Inflammatory macrophage treated with lipopolysaccharide for 1 hour (primary cell): ENCODE measurements at places on chromosomes 6 and 20.

DNA sequence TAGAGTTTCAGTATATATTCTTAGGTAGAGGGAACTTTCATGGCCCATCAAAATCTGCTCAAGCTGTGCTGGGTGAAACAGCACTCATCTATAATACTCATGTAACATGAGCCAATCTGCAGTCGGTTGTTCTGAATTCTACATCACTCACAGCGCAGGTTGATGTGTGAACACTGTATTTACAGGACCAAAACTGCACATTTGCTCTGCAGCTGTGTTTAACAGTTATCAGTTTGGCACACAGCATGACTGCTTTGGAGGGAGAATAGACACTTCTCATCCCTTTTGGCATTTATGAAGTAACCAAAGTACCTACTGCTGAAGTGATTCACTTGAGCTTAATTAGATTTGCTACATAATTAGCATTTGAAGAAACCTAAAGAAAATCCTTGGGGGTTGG, 225.1 kb downstream of the BCKDHB start:
- DNase-seq: no peak

DNA sequence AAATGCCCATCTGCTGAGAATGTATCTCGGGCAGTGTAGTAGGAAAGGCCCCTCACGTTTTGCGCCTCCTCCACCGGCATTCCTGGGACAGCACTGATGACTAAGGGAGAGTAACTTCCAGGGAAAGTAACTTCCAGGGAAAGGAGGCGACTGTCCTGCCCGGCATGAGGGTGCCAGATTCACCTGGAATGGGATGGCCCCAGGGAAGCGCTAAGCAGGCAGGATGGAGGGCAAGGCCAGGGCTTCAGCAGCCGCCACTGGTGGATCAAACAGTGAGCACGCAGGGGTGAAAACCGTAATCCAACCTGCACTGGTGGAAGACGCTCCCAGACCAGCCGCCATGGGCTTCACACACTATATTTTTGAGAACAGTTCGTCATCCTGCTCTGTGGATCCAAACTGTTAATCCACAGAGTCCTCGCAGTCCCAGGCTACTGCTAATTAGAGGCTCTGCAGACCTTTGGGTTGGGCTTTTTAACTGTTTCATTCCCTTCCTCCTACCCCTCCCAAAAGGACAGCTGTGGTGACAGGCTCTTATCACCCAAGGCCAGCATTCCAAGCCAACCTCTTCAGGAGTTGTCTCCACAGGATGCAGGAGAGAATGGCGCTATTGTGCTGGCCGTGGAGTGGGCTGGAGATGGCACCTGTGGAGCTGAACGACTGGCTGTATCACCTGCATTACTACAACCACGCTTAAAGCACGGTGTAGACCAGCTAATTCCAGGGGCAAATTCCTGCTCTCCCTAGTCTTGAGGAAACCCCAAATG, 178.9 kb downstream of the DLL1 start:
- no peak for DNase-seq

DNA sequence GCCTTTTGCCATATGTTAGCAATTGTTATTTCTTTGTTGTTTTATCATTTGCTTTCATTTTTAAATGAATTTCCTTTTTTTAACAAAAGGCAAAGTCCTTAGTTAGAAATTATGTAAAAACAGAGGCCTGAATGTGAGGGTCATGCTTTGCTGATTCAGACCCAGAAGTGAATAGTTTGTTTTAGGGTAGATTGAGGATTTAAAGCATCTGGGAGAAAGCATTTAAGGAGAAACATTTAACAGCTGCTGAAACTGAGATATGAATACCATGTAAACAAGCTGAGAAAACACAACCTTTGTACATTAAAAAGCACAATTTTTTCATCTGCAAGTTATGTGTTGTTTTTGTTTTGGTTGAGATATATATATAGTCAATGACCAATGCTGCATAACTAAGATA, 8.0 kb downstream of the HTR1B start:
- DNase-seq: no peak

GRCh38 chr6:89057759-89058158, 22.8 kb upstream of the PNRC1 start:
- no peak for DNase-seq

DNA sequence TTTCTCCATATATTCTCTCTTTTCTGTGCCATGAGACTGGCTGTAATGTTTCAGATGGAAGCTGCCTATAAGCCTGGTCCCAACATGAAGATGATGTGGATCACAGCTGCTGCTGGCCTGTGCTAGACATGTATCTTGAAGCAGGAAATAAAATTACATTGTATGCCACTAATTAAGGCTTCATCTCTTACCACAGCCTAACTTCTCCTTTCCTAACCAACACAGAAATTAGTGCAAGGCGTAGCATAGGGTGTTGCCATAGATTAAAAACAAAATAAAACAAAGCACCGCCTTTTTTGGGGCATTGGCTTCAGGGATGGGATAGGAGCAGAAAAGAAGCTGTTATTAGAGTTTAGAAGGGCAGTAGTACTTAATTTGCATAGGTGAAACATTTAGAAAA, 4.7 kb upstream of the SLC17A4 start:
- DNase-seq: peak; percentile 4

GRCh38 chr6:18973251-18973650, 586.1 kb downstream of the RNF144B start:
- no peak for DNase-seq

DNA sequence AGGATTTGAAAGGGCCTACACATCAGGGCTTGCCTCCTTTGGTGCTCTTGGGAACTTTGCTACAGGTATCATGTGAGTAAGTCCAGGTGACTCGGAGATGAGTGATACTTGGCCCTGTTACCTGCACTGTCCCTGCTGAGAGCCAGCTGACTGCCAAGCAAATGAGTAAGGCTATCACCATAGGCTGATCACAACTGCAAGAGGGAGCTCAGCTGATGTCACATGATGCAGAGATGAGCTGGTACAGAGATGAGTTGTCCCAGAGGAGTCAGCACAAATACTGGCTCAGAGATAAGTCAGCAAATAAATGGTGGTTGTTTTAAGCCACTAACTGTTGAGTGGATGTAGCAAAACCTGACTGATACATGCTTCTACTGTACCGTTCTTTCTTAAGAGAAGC, 41.4 kb downstream of the LAMP5 start:
- no peak for DNase-seq

DNA sequence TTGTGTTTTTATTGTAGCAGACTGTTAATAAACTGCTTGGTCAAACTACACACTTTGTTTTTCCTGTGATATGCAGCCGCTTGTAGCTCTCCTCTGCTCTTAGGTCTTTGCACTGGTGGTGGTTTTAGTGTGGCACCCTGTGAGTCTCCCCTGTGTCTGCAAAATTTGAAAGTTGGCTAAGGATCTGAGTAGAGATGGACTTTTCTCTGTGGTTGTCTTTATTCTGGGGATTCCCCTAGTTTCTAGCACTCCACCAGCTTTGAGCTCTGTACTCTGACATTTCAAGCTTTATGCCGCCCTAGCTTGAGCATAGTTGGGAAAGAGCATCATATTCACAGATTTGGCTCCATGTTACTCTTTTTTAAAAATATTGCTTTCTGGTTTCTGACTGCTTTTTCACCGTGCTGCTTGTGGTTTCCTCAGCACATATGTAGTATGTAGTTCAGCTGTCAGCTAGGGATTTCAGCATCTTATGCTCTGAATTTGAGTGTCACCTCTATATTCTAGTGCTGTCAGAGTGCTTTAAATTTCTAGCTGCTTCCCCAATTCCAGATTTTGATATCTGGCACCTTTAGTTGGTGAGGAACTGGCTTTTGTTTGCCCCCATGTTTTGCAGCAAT, 25.4 kb downstream of the CDYL start:
- DNase-seq: peak; percentile 38

DNA sequence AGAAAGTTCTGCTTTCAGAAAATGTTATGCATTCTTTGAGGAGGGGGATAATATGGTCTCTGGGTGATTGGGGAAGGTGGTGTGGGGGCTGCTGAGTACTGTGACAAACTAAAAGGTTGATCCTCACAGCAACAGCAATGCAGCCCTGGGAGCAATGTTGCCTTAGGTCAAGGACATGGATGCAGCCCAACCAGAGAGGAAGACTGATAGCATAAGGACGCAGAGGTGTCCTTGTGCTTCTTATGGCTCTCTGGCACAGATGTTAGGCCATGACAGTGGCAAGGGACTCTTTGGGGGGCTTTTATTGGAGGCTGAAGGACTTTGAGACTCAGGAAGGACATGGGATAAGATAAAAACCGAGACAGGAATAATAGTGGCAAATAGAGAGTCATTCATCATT, 186.2 kb upstream of the PHACTR1 start:
- DNase-seq: no peak

DNA sequence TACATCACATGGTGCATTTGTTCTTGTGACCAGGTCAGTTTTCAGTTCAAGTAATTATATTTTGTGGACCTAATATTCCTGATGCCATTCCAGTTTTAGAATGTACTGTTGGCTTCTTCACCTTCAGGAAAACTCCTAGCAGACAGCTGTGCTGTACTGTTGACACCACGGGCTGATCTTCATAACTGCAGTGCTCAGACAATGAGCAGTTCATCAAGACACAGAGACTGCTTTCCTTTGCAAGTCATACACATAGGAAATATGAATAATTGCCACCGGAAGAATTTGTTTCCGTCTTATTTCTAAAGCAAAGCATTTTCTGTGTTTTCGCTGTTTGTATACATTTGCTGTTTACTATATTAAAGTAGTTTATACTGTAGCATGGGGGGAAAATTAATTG, 89.8 kb downstream of the C6orf118 start:
- DNase-seq: no peak

GRCh38 chr6:2460216-2460745, 214.9 kb upstream of the GMDS start:
- DNase-seq: no peak

- DNase-seq: no peak
Observed at GRCh38 chr20:45892828-45893500, 1.8 kb downstream of the CTSA start.

DNA sequence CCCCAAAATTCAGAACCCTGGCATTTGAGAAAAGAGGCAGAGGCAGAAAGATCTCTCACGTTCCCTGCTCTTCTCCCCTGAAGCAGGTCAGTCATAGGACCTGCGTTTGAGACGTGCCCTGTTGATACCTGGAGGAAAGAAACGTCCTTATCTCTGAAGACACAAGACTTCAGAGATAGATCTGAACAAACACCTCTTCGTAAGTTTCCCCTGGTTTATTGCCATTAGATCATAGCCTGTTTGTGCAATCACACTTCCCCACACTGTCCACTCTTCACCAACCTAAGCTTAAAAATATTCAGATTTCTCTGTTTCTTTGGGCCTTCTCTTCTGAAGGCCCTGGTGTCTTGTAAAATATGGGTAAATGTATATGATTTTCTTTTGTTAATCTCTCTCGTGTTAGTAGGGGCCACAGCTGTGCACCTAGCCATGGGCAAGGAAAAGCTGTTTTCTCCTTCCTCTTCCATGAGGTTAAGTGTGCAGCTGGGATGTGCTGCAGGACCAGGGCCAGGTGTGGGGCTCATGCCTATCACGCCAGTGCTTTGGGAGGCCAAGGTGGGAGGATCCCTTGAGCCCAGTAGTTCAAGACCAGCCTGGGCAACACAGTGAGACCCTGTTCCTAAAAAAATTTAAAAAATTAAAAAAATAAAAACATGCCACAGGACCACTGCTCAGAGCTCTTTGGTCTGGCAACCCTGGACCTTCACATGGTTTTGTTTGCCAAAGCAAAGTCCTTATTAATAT, 4.7 kb upstream of the SLC22A2 start:
- DNase-seq: no peak

DNA sequence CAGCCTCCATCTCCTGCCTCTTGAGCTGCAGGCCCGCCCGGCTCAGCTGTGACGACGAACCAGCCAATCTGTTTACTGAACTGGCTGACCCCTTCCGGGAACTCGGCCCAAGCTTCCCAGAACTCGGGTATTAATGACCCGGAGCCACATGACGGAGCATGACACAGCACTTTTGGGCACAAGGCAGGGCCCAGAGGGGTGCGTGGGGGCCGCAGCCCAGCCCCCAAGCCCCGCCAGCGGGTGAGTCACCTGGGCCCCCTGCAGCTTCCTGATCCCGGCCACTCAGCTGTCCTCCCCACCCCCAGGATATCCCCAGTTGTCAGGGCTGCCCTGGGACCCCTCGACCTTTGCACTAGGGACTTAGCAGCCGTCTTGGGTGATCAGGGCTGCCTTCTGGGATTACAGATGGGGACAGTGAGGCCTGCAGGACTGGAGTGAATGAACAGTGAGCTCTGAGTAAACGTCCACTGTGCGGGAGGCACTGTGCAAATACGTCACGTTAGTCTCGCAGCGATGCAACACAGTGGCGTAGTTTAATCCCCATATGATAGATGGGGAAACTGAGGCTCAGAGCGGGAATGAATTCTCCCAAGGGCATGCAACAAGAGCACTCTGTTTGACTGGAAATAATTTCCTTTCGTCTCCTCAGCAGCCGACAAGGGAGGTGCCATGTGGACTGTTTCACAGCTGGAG, 102.1 kb downstream of the CEBPB start:
- DNase-seq: peak; percentile 97

DNA sequence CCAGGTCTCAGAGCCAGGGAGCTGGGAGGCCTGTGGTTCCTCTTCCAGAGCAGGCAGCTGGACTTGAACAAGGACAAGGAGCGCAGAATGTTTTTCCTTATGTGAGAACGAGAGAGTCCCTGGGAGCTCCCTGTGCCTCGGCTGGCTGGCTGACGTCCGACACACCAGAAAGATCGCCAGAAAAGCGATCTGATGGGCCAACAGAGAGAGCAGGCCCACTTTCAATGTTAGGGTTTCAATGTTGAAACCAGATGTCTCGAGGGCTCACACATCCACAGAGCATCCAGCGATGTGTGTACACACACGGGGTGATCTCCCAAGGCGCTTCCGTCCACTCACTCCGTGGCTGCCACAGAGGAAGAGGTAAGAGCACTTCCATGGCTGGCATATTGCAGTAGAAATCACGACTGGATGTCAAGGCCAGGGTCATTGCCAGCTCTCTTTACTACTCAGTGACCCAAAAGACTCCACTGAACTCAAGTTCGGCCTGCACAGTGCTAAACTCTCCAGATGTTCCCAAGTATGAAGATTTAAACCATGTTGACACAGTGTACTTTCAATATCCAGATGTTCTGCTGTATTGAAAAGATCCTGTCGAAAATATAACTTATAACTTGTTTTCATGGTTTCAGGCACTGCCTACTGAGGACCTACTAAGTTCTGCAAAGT, 70.8 kb upstream of the FOXC1 start:
- DNase-seq: no peak

- no peak for DNase-seq
Observed at GRCh38 chr6:32558426-32559057, 28.5 kb upstream of the HLA-DRB5 start.

DNA sequence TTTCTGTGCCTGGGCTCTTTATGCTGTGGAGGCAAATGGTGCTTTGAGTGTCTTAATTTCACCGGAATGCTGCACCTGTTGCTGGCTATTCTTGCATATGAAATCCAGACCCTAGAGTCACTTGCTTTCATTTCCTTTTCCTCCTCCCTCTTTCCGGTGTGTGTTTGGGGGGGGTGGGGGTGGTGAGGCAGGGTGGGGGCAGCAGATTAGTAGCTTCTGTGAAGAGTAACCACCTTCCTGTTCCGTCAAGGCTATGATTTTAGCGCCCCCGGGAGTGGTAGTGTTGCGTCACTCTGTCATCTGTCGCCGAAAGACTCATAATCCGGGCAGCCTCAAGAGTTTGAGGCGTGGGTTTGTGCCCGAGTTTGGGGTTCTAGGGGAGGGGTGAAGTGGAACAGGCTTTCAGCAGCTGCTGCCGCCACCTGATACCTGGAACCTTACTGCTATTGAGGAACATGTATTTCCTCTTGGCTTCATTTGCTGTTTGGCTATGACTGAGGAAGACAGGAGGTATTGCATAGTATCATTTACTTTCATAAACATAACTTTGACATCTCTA, 49.1 kb downstream of the UTRN start:
- DNase-seq: no peak

GRCh38 chr6:140660295-140660694, 1285.8 kb upstream of the CITED2 start:
- DNase-seq: no peak
